ENCODE measurements at places on chromosomes 3 and 15.

GRCh38 chr3:194468086-194468485, 18.7 kb downstream of the ATP13A3 start:
- DNase-seq: no peak

- DNase-seq: no peak
Observed at GRCh38 chr3:176609361-176609760, 587.9 kb downstream of the TBL1XR1 start.

DNA sequence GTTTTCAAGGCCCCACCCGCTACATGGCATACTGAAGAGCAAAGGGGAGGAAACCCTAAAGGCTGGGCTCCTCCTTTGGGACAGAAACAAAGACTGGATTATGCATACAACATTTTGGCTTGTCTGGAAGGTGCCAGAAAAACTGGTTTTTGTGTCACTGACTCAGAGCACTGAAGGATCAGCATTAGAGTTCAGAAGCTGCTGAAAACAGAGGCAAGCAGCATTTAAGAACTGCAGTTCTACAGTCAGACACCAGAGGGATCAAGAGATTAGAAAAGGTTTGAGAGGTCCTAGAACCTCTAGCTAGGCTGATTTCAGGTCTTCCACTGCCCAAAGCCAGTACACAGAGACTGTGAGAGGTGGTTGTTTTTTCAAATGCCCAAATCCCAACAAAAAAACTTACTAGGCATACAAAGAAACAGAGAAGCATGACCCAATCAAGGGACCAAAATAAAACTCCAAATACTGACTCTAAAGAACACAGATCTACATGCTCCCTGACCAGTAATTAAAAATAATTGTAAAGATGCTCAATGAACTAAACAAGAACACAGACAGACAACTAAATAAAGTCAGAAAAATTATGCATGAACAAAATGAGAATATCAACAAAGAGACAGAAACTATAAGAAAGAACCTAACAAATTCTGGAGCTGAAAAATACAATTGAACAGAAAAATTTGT, 91.2 kb downstream of the SENP2 start:
- DNase-seq: no peak

GRCh38 chr3:46656778-46657556, 36.5 kb downstream of the ALS2CL start:
- DNase-seq: no peak

DNA sequence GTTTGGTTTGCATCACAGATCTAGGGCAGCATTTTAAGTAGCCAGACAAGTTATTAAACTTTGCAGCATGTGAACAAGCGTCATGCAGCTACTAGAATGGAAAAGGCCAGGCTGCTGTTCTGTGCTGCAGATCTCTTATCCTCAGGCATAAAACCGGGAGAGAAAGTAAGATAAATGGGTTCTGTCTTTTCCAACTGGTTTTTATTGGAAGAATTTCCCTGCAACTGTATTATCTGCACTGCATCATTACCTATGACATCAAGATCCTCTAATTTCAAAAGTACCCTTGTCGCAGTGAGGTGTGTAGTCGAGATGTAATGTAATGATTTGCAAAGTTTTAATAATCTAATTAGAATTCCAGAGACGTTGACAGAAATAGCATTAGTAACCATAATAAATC, 240.3 kb downstream of the FEZF2 start:
- no peak for DNase-seq

Data from activated gamma-delta T cell treated with anti-CD3 and anti-CD28 coated beads, Interleukin-2, amount 50 U/mL, for 16 hours (primary cell).